CD4-positive, CD25-positive, alpha-beta regulatory T cell (primary cell): ENCODE measurements at places on chromosomes 7 and 10.

GRCh38 chr7:105178177-105178576, 164.2 kb downstream of the KMT2E start:
- no peak for DNase-seq

- no peak for DNase-seq
Measured at GRCh38 chr10:13769946-13770345, 183.2 kb downstream of the PRPF18 start.

DNA sequence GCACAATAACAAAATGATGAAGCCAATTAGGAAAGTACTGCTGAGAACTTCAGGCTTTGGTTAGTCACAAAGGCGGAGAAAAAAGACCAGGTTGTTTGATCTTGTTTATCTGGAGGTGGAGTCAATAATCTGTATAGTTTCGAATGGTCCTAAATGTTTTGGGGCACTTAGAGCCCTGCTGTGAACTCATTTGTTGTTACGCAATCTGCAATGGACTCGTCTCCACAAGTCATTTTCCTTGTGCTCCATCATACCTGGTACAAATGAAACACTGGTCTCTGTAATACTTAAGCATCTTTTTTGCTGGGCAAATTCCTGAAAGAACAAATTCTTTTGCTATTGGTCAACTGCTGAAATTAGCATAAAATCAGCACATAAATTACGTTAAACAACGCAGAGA, 430.5 kb downstream of the GATA3 start:
- DNase-seq, result no peak

DNA sequence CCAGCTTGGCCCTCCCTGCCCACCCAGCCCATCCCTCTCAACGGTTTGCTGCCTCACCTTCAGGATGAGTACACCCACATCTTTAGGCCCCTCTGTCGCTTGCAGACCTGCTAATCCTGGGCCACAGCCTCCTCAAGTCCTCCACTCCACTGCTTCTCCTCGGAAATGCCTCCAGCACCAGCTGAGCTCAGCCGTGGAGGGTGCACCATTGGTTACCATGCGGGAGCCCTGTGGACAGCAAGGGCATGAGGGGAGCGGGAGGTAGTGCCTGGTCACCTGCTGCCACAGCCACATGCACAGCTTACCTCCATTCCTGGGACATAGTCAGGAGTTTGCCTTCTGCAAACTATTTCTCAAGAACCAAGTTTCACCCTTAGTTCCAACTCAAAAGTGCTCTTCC, 286.3 kb upstream of the ZMIZ1 start:
- DNase-seq, result no peak

DNA sequence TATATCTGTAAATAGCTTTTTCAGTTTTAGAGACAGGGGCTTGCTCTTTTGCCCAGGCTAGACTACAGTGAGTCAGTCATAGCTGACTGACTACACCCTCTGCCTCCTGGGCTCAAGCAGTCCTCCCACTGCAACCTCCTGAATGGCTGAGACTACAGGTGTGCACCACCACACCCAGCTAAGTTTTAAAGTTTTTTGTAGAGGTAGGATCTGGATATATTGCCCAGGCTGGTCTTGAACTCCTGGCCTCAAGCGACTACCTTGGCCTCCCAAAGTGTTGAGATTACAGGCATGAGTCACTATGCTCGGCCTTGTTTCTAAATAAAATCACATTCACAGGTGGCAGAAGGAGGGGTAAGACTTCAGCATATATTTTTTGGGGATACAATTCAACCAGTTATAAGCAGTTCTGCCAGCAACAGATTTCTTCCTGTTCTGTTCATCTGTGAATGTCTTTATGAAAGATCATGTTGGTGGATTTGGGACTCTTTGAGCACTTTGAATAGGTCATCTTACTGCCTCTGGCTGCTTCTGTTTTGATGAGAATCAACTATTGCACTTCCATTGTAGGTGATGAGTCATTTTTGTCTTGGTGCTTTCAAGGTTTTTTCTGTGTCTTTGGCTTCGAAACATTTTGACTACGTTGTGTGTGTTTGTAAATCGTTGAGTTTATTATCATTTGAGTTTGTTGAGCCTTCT, 15.7 kb downstream of the RBM33 start:
- DNase-seq, result no peak
